Occipital lobe (tissue), 3 donors: ENCODE measurements at places on chromosomes 12 and 14.
A peak's percentile ranks its signal among the peaks of the same experiment; 100 is the strongest.

GRCh38 chr12:12004524-12004923, 66.2 kb upstream of the BCL2L14 start:
- no peak for DNase-seq

- DNase-seq = no peak
These were observed 120.9 kb downstream of the SINHCAF start for GRCh38 chr12:31205054-31205453.

- no peak for DNase-seq
These were observed 1.0 kb upstream of the RPS6KL1 start for GRCh38 chr14:74924061-74924460.

- no peak for DNase-seq
These were observed 467.1 kb upstream of the FAR2 start for GRCh38 chr12:28681980-28682379.

DNA sequence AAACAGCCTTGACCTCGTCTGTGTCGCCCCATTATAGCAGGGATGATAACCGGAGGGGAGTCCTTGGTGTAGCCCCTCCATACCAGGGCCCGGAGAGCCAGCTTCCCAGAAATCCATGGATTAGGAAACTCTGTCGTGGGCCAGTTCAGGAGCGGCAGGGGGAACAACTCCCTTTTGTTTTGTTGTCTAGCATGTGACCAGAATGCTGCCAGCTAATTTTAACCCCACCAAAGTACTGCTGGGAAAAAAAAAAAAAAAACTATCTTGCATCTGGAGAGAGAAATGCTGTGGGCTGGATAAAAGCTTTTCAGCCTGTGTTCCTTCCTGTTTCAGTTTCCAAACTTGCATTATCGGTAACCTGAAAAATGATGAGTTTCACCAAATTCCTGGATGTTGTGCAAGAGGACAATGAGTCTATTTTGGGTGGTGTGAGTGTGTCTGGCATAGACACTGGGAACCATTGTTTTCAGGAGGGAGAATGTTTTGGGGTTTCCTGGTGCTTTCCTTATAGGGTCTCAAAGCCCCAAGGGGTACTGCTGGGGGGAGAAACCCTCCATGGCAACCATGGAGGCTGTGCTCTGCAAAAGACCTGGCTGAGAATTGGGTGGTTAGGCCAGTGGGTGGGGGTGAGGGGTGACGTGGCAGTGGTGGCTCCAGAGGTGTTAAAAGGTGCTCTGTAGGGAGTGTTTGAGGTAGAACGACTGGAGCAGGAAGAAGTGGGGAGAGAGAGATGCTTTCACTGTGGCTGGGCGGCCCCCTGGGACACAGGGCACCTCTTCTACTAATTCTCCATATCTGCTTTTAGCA, 14.9 kb upstream of the IRF2BPL start:
- peak; percentile 30 for DNase-seq
